Activated naive CD4-positive, alpha-beta T cell (primary cell): ENCODE measurements at places on chromosomes 5 and 9.

DNA sequence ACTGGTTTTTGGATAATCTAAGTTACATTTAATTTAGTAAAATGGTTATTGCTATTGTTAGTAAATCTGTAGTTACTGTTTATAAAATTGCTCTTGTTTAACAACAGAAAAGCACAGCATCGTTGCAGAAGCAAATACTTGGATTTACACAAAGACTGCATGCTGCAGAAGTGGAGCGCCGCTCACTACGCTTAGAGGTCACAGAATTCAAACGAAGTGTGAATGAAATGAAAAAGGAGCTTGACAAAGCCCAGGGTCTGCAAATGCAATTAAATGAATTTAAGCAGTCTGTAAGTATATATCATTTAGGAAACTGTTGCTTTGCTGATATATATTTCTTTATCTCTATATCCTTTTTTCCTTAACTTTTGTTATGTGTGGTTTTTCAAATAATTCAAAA, 226.0 kb downstream of the CCDC171 start:
- no peak for DNase-seq

DNA sequence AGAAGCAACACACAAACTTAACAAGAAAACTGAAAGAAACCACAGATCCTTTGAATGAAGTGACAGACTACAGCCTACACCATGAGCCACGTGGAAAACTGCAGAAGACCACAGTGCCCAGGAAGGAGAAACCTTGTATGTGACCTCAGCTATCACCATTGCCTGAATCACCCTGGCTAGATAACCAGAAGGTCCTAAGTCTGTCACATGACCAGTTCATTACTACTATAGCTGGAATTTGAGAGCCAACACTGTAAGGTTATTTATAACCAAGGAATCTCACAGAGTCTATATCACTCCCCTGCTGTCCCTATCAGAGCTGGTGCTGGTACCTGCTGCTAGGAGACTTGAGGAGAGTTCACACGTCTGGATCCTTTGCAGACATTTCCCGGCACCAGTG, 90.3 kb upstream of the FBXL17 start:
- DNase-seq, result no peak

GRCh38 chr5:115820846-115821245, 4.4 kb upstream of the CDO1 start:
- no peak for DNase-seq

GRCh38 chr5:142360051-142360498, 35.3 kb upstream of the SPRY4 start:
- no peak for DNase-seq

DNA sequence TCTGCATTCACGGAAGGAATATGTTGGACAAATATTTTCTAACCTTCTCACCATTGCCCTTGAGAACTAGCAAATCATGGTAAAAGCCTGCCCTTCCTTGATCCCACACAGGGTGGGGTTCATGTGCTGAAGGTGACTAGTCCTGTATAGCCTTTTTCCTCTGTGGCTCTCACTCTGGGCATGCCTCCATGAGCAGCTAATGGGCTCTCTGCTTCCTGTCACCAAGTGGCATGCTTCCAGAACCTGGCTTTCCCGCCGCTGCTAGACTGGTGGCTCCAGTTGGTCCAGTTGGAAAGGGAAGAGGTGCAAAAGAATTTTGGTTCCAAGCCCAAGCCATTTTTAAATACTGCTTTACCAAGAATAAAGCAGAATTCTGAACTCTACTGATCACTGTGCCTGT, 35.5 kb downstream of the FBXO10 start:
- no peak for DNase-seq
